Kasumi-1 (cell line): ENCODE measurements at places on chromosomes 12 and 14.

- no peak for DNase-seq
Observed at GRCh38 chr12:50061171-50061570, 3.8 kb downstream of the ASIC1 start.

DNA sequence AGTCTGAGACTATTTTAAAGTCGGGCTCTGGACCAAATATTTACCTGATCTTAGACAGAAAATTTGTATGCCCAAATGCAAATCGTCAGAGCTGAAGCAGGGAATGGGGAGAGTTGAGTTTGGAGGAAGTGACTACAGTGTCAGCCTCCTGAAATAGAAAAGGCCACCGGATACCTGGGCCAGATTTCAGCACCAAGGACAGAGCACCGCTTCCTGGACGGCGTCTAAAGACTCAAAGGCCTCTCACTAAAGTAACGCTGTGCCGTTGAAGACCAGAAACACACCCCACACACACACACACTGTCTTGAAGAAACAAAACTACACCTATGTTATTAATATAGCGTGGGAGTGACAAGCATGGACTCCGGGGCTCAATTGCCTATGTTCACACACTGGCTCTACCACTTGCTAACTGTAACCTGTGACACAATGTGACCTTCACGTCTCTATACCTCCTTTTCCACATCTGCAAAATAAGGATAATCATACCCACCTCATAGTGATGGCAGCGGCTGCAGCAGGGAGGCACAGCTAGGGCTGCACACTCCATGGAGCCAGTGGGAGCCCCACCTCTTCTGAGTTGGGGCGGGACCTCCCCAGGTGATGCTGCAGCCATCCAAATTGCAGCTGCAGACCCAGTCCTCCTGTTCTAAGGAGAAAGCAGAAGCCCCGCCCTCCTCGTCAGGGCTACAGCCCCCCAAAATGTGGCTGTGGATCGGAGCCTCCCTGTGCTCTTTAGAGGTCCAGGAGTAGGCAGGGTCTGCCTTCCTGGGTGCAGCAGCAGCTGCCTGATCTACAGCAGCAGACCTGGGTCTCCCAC, 35.6 kb downstream of the KRT76 start:
- peak; percentile 32 for DNase-seq

- no peak for DNase-seq
Observed at GRCh38 chr12:67288561-67288960, 19.4 kb downstream of the CAND1 start.

DNA sequence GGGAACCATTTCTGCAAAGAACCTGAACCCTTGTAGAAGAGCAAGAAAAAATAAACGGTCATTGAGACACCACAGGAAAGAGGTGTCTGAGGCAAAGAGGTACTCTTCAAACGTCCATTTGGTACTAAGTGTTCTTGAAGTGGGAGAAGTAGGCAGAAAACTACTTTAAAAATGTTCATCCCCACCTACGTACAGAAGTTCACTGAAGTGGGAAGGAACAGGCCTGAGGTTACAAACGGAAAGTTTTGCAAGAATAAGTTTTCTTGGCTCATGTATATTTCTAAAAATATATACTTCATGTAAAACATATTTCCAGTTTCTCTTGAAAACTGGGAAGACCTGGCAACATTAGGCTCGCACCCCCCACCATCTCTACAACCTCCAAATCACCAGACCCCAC, 61.2 kb downstream of the STXBP6 start:
- peak; percentile 69 for DNase-seq

DNA sequence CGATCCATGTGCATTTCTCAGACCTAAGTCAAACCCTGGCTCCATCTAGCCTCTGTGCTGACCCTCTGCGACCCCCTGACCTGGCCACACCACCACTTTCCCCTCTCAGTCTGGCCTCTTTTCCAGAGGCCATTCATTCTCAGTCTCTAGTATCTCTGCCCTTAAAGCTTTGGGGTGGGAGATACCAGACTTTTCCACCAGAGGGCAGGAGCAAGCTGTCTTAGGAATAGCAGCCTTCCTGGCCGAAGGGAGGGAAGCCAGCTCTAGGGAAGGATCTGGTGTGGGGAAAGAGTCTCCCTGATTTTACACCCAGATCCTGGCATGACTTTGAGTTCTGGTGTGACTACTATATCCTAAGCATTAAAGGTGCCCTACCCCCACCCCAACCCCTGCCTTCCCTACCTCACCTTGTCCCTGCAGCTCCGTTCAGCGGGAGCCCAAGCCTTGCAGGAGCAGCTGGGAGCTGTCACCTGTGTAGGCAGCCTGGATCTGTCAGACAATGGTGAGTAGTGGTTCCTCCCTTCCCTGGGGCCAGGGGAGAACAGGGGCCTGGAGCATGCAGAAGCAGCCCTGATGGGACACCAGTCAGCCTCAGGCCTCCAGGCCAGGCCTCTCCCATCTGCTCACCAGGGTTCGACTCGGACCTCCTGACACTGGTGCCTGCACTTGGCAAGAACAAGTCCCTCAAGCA, 6.6 kb downstream of the CARMIL3 start:
- DNase-seq, result peak; percentile 82

GRCh38 chr14:102579696-102580549, 12.5 kb upstream of the RCOR1 start:
- no peak for DNase-seq

GRCh38 chr12:6754411-6754810, 1.5 kb upstream of the MLF2 start:
- DNase-seq, result no peak

GRCh38 chr14:44404036-44404435, 103.0 kb downstream of the FSCB start:
- no peak for DNase-seq

DNA sequence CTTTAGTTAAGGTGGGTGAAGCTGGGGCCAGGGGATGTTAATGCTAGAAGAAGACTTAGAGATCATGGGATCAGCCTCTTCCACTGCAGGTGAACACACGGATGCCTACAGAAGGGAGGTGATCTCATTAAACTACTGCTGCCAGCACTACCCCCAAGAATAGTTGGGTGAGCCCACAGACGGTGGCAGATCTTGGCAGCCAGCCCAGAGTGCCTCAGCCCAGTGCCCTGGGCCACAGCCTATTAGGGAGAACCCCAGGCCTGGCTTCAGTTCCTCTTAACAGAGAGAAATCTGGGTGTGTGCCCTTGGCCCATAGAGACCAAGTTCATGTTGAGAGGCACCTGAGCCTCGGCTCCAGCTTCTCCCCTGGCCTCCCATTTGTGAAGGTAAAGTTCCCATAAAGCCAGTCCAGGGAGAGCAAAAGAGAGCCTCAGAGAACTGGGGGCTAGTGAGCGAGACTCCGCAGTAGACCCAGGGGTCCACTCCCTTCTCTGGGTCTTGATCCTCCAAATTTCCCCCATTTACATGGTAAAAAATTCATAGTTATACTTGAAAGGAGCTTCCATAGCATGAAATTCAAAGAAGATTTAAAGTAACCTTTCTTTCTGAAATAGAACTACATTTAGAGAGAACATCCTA, 125.0 kb upstream of the CCND2 start:
- DNase-seq, result peak; percentile 24

DNA sequence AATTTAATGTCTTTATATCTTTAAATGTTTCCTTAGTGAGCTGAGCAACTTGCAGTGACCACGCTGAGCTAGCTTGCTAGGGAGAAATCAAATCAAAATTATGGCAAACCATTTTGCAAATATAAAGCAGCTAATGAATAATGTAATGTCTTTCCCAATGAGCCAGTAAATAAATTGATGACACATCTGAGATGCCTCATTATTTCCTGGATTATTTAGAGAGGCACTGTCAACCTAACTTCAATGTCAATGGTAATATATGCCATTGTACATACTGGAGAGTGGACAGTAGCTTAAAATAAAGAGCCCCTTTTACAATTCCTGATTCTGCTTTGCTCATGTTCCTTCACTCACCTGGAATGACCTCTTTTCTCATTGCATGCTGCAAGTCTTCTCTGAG, 182.6 kb downstream of the PHLDA1 start:
- no peak for DNase-seq

DNA sequence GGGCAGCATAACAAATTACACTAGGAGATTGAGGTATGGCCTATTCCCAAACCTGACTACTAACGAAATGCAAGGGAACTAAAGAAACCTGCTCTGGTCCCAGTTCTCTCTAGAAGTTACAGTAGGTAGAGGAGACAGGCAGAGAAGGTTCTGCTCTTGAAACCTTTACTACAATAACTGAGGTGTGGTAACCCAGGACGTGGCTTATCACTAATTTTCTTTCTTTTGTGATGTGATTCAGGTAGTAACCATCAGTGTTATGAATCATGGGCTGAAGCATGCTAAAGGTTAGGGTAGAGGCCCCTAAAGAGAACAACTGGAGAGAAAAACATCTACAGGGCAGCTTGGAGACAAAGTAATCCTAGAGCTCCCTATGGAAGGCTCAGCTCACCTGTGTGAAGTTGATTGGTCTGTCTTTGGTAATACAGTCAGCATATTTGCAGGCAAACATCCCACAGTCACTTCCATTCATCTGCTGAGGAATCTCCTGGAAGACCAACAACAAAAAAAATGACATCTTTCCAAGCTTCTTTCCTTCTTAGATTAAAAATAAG, 41.8 kb upstream of the COL2A1 start:
- no peak for DNase-seq

DNA sequence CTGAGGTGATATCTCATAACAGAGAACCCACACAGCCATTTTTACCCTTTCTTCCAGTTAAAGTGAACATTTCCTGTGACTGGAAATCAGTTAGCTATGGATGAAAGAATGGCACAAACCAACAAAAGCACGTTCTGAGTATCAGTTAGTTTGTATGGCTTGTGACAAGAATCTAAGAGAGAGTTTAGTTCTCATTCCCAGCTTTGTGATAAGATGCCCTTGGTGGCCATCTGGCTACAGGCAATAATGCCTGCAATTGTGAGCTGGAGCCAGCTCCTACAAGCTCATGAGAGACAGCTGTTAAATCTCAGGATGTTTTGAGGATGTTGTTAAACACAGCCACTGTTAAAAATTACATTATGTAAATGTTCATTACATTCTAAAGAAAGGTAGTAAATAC, 122.0 kb upstream of the FRMD6 start:
- DNase-seq, result no peak

GRCh38 chr12:60920841-60921495, 1325.1 kb downstream of the SLC16A7 start:
- DNase-seq, result no peak

DNA sequence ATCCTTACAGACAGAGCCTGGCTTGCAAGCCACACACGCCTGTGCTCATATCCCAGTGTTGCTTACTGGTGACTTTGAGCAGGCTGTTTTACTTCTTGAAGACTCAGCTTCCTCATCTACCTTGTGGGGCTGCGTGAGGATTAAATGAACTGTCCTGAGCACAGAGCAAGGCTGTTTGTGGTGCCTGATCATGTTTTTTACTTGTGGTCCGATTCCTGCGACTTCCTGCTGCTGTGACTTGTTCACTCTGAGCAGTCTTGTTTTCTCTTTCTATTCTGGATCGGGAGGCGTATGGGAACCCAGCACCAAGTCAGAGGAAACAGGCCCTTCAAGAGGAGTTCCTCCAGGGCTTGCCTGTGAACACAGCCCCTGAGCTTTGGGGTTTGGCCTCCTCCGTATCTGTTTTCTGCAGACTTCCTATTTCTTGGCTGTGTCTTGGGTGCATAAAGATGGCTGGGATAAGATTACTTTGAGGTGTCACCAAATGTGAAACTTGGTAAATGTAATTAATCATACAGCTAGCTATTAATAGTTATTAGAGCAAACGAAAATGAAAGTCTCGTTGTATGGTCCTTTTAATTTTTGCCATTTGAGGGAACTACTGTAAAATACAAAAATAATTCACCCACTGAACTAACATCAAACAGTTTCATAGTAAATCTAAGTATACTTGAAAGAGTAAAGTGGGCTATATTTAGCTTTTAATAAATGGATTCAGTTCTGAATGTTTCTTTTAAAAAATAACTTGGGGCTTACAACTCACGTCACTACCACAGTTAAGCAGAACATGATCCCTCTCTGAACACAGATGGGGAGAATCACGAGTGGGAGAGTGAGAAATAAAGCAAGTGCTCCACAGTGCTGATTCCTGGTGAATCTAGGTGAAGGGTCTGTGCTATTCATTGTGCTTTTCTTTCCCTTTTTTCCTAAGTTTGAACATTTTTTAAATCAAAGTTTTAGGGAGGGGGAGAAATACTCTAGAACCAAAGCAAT, 251.5 kb downstream of the FOXN3 start:
- DNase-seq, result peak; percentile 95

GRCh38 chr12:94202245-94203180, 54.1 kb downstream of the PLXNC1 start:
- no peak for DNase-seq

- no peak for DNase-seq
Observed at GRCh38 chr12:94571556-94571955, 78.8 kb downstream of the TMCC3 start.

- DNase-seq, result no peak
Observed at GRCh38 chr12:119788786-119789185, 88.3 kb downstream of the CIT start.

- no peak for DNase-seq
Observed at GRCh38 chr12:127830065-127830460, 436.9 kb upstream of the TMEM132C start.

GRCh38 chr12:132049442-132049841, 94.7 kb downstream of the DDX51 start:
- DNase-seq, result no peak

- DNase-seq, result no peak
Observed at GRCh38 chr12:2274733-2275132, 221.9 kb downstream of the CACNA1C start.

DNA sequence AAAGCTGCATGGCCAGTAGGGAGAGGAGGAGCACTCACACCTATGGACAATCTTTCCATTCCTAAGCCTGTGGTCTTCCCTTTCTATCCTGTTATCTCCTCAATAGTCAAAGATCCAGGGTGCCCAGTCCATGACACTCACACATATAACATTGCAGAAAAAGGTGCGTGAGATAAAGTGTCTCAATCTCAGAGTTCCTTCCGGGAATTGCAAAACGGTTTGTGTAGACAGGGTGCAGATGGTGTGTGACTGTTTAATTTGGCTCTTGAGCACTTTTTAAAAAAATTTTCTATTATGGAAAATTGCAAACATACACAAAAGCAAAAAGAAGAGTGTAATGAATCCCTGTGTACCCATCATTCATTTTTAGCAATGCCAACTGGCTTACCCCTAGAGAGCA, 1493.6 kb downstream of the AACS start:
- DNase-seq, result no peak

GRCh38 chr14:98408024-98408555, 863.9 kb downstream of the BCL11B start:
- no peak for DNase-seq

- DNase-seq, result no peak
Observed at GRCh38 chr12:124499898-124500244, 67.5 kb downstream of the NCOR2 start.

GRCh38 chr14:75835156-75835725, 146.6 kb downstream of the TGFB3 start:
- no peak for DNase-seq
